ENCODE measurements at places on chromosomes 12 and 14. TPM values are rescaled to one million over a fixed set of nuclear protein-coding genes. Genes with fewer than 3 reads are reported as not detected.

GUCY2C gene
- not detected for total RNA-seq

MLXIP gene
- 32.3 TPM for total RNA-seq

DHRS2 gene
- 5.0 TPM for total RNA-seq

STYK1 gene
- 0.28 TPM for total RNA-seq

All from A549 treated with ZK216348 at 1 μM for 4 hours (cell line).